ENCODE measurements at places on chromosomes 3 and 15. TPM values are rescaled to one million over a fixed set of nuclear protein-coding genes. Genes with fewer than 3 reads are reported as not detected.

The CCDC33 gene
- total RNA-seq, result 10.2 TPM

The GPR160 gene
- 62.1 TPM for total RNA-seq

The ANKRD63 gene
- total RNA-seq, result not detected

The P2RY12 gene
- total RNA-seq, result 0.94 TPM

The IL17RC gene
- total RNA-seq, result 34.0 TPM

The RTP1 gene
- not detected for total RNA-seq

The CCR8 gene
- not detected for total RNA-seq

DNA sequence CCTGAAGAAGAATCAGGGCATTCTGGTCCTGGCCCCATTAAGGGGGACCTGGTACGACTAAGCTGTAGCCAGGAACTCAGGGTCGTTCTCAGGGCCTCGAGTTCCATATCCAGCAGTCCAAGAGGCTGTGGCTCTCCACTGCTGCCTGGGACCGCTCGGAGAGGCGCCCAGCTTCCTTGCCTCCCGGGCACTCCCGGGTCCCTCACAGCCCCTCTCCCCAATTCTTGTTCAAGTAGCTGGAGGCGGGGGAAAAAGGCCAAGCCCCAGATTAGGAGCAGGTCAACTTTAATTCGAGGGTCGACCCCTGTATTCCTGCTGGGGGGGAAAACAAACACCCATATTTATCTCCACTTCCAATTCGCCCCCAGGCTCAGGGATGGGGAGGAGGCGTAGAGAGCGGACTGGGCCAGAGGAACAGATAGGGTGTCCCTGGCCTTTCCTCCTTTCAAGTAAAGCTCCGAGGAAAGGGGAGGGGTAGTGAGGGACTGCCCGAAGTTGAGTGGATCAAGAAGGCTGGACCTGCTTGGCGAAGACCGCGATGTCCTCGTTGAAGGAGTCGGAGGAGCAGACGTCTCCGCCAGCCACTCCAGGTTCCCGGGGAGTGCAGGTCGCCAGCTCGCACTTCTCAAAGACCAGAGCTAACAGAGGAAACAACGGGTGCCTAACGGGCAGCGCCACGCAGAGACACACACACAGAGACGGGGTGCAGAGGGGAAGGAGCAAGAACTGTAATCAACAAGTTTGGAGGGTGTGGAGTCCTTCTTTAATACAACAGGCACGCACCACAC lies 4.4 kb downstream of the MEIS2 start:
- no peak for DNase-seq

GRCh38 chr15:100101426-100102089 lies 240.2 kb downstream of the ADAMTS17 start:
- no peak for DNase-seq

DNA sequence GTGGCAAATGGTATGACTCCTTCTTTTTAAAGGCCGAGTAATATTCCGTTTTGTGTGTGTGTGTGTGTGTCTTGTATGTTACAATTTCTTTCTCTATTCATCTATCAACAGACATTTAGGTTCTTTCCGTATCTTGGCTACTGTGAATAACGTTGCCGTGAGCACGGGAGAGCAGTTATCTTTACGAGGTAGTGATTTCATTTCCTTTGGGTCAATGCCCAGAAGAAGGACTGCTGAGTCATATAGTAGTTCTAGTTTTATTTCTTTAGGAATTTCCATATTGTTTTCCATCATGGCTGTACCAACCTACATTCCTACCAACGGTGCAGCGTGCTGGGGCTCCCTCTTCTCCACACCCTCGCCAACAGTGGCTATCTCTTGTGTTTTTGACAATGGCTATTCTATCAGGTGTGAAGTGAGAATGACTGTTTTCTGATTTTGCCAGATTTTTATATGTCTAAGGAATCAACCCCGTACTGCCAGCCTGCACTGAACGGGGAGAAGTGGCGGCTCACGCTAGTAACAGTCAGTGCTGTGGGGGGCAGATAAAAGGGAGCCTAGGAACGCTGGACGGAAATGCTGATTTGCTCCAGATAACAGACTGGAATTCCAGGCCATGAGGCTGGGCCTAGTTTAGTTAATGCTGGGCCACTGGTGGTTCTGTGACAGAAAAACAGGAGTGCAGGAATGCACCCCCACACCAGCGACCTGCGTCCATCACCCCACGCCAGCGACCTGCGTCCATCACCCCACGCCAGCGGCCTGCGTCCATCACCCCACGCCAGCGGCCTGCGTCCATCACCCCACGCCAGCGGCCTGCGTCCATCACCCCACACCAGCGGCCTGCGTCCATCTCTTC lies 168.1 kb downstream of the XXYLT1 start:
- no peak for DNase-seq

GRCh38 chr3:123961508-123961856 lies 453 bp upstream of the CCDC14 start:
- no peak for DNase-seq

- DNase-seq, result no peak
Measured at GRCh38 chr3:140756240-140757016, 78.6 kb downstream of the TRIM42 start.

- no peak for DNase-seq
Measured at GRCh38 chr15:95669146-95669922, 661.2 kb upstream of the NR2F2 start.

- DNase-seq, result no peak
Measured at GRCh38 chr3:170023165-170023564, 14.6 kb upstream of the GPR160 start.

DNA sequence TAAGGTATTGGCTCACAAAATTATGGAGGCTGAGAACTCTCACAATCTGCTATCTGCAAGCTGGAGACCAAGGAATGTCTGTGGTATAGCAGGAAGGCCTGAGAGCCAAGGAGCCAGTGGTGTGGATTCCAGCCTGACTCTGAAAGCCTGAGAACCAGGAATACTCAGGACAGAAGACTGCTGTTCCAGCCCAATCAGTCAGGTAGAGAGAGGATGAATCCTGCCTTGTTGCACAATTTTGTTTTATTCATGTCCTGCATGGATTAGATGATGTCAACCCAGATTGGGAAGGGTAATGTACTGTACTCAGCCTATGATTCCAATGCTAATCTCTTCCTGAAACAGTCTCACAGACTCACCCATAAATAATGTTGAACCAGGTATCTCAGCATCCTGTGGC lies 312.4 kb upstream of the KCNMB2 start:
- no peak for DNase-seq

- no peak for DNase-seq
Measured at GRCh38 chr3:23663661-23664186, 142.0 kb upstream of the UBE2E1 start.

DNA sequence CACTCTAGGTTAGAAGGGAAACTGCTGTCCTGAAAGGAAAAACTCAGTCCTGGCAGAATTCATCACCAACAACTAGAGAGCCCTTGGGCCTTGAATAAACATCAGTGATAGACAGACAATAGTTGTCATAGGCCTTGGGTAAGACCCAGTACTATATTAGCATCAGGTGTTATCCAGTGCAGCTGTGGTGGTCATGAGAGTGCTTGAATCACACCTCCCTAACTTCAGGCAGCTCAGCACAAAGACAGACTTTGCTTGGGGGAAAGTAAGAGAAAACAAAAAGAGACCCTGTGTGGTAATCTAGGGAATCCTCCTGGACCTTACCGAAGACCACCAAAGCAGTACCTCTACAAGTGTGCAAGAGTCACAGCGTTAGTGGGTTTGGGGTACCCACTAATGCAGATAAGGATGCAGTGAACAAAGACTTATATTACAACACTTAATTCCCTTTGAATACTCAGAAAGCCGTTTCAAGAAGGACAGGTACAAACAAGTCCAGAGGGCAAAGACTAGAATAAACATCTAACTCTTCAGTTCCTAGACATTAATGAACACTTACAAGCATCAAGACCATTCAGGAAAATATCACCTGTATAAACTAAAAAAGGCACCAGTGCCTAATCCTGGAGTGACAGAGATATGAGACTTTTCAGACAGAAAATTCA lies 332.3 kb upstream of the EPHA3 start:
- DNase-seq, result no peak

- DNase-seq, result peak; percentile 55
Measured at GRCh38 chr3:18445401-18446148, 20.4 kb upstream of the SATB1 start.

GRCh38 chr3:63473641-63474166 lies 178.8 kb upstream of the SNTN start:
- no peak for DNase-seq

DNA sequence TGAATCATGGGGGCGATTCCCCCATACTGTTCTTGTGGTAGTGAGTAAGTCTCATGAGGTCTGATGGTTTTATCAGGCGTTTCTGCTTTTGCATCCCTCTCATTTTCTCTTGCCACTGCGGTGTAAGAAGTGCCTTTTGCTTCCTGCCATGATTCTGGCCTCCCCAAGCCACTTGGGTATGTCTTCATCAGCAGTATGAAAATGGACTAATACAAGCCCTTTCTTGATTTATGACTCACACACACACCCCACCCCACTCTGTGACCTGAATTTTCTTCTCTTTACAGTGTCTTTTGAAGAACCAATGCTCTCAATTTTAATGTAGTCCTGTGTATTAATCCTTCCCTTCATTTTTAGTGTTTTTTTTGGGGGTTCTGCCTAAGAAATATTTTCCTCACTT lies 244.8 kb downstream of the PLCL2 start:
- no peak for DNase-seq

GRCh38 chr3:11480663-11481298 lies 162.9 kb downstream of the VGLL4 start:
- DNase-seq, result peak; percentile 17

DNA sequence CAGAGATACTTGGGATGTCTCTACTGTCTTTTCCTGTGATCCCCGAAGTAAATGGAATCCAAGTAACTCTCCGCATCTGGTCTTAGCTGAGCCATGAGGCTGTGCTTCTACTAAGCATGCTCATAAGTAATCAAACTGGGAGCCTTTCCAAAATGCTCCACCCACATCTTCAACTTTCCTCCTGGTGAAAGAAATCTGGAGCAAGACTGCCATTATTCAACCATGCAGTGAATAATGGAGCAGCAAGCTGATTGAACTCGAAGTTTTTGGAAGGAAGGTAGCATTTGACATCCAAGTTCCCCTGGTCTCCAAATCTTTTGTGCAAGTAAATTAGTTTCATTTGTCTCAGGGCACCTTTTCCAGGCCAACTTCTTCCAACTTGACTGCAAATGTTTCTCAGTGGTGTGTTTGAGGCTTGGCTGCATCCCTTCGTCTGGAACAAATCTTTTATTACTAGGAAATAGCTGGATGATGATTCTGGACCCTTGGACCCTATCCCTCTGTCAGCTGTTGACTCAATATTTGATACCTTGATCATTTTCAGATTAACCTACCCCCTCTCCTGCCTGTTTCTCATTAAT lies 19.4 kb downstream of the GXYLT2 start:
- no peak for DNase-seq

- no peak for DNase-seq
Measured at GRCh38 chr3:15685927-15686326, 84.4 kb downstream of the BTD start.

GRCh38 chr3:129330409-129330808 lies 51.7 kb downstream of the HMCES start:
- no peak for DNase-seq

DNA sequence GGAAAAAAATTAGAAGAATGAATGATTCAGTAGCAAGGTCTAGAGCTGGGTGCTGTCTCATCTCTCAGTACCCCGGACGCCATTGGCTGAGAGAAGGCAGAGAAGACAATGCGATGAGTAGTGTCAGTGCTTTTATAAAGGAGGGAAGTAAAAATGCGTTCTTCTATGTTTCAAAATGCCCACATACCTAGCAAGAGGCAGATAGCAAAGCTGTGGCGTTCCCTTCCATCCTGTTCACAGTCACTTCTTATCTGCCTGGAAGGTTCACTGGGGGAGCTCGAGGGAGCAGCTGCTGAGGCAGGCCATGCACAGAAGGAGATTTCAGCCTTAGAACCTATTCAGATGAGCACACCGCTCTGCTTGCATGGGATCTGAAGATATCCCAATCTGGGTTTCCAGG lies 234.0 kb downstream of the RPLP1 start:
- DNase-seq, result no peak

DNA sequence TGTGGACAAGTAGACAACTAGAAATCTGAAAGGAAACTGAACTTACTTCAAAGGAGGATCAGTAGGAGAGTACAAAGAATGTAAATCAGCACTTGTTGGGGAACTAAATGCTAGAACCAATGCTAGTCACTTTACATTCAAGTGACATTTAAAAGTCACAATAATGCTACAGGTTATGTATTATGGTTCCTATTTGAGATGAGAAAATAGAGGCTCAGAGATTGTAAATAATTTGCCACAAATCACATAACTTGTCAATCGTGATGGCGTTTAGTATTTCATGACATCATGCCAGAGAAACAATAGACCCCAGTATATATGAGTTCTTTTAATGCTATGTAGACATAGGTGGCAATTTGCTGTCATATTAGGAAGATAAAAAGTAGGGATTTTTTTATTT lies 467.8 kb upstream of the CBLB start:
- DNase-seq, result no peak

DNA sequence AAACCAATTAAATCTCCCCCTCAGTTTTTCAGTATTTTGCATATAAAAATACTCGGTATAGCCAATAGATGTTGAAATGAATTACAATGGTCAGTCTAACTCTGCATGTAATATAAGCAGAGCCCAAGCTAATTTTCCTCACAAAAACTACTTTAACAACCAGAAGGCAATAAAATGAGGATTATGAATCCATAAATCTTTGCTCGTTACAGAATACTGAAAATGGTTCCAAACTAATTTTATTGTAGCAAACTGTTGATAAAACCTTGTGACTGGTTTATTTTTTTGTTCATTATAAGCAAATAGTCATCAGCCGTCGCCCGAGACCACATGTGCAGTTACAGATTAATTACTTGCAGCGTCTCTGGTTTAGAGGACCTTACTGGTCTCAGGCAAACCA lies 183.2 kb downstream of the SSR3 start:
- DNase-seq, result no peak

DNA sequence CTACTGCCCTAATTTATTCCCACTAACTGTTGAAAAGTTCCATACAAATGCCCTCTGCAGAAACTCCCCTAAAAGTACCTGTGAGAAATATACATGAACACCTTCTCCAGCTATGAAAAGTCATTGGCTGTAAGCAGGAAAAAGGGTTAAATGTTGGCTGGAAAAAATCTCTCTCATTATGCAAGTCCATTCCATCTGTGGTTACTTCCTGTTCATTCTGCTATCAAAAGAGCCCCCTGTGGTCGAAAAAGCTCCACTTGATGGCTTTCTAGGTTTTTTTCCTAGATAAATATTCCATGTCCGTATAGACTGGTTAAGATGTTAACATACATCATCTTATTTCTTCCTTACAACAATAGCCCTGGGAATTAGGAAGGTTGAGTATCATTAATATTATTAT lies 56.2 kb upstream of the AKAP13 start:
- no peak for DNase-seq

GRCh38 chr3:123314359-123315270 lies 112.9 kb downstream of the SEC22A start:
- no peak for DNase-seq

GRCh38 chr15:43939070-43939469 lies 112.3 kb downstream of the WDR76 start:
- no peak for DNase-seq

DNA sequence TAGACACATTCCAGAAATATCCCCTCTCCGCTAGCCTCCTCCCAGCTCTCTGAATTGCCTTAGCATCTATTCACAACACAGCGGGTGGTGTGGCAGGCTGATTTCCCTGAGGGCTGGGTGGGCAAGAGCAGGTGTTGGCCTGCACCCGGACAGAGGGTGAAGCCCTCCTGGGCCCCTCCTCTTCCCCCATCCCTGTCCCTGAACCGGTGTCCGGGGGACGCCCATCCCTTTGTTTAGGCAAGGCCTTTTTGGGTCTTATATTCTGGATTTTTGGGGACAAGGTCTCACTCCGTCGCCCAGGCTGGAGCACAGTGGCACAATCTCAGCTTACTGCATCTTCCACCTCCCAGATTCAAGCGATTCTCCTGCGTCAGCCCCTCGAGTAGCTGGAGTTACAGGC lies 55.2 kb upstream of the KLHL25 start:
- no peak for DNase-seq
